ENCODE measurements at places on chromosomes 2 and 18. TPM values are rescaled to one million over a fixed set of nuclear protein-coding genes. Genes with fewer than 3 reads are reported as not detected.

TRABD2A gene
- 1.6 TPM for total RNA-seq

BMP10 gene
- total RNA-seq = not detected

NT5C1B gene
- total RNA-seq = not detected

TANK gene
- total RNA-seq = 115 TPM

ZBTB7C gene
- 0.94 TPM for total RNA-seq

SPP2 gene
- total RNA-seq = not detected

SIX3 gene
- 0.31 TPM for total RNA-seq

MEIS1 gene
- 27.5 TPM for total RNA-seq

GNLY gene
- 0.31 TPM for total RNA-seq

RTTN gene
- total RNA-seq = 90.8 TPM

MSGN1 gene
- not detected for total RNA-seq

All from parietal lobe (tissue), 2 donors.